Activated naive CD8-positive, alpha-beta T cell treated with anti-CD3 and anti-CD28 coated beads, Interleukin-2, amount 10 ng/mL, durations not matched to agents 7 days and 5 days (primary cell): ENCODE measurements at places on chromosomes 7 and 10. TPM values are rescaled to one million over a fixed set of nuclear protein-coding genes. Genes with fewer than 3 reads are reported as not detected.

- H3K4me1 ChIP-seq, result no peaks in the 10 kb centered on the region
- H3K36me3 ChIP-seq, result peaks cover 5% of the 10 kb centered on the region
- no peaks in the 10 kb centered on the region for H3K27me3 ChIP-seq
- H3K27ac ChIP-seq, result no peak overlapping the region
- DNase-seq, result no peak
These were observed 68.1 kb downstream of the CPEB3 start for GRCh38 chr10:92222603-92223262.

- no peaks in the 10 kb centered on the region for H3K27me3 ChIP-seq
- H3K4me3 ChIP-seq, result no peak overlapping the region
- peaks cover 4% of the 10 kb centered on the region for H3K4me1 ChIP-seq
- H3K36me3 ChIP-seq, result peaks cover 1% of the 10 kb centered on the region
- no peak for DNase-seq
These were observed 3.1 kb upstream of the ADAP1 start for GRCh38 chr7:957418-958220.

GRCh38 chr7:42414941-42415505 is 178.0 kb upstream of the GLI3 start:
- no peaks in the 10 kb centered on the region for H3K36me3 ChIP-seq
- no peak overlapping the region for H3K4me3 ChIP-seq
- no peak overlapping the region for H3K27ac ChIP-seq
- no peak for DNase-seq
- no peaks in the 10 kb centered on the region for H3K4me1 ChIP-seq

DNA sequence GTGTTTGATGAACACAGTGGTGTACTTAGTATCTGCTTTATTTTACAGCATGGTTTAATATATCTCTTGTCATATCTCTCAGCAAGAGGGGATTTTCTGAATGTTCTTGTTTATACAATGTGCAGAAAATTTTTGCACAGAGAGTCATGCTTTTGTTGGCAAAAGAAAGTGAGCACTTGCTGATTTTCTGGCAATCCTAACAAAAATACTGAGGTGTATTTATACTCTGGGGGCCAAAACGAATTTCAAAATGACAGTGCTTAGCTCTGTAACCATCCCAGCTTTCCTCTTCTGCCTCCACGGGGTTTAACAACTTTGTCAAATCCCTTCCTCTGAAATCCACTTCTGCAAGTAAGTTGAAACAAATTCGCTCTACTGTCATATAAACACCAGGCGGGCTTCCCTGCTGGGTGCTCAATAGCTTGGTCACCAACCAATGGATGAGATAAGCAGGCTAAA is 169.2 kb downstream of the NOC3L start:
- no peak overlapping the region for H3K4me3 ChIP-seq
- no peaks in the 10 kb centered on the region for H3K36me3 ChIP-seq
- no peaks in the 10 kb centered on the region for H3K27me3 ChIP-seq
- H3K4me1 ChIP-seq, result no peaks in the 10 kb centered on the region

- no peak for DNase-seq
- peaks cover 4% of the 10 kb centered on the region for H3K36me3 ChIP-seq
- no peak overlapping the region for H3K4me3 ChIP-seq
- no peak overlapping the region for H3K27ac ChIP-seq
These were observed 82.6 kb upstream of the AOAH start for GRCh38 chr7:36806891-36807290.

Gene TMEM229A
- total RNA-seq, result not detected

Gene PPP2R2D
- total RNA-seq, result 45.6 TPM
